Esophagus mucosa (tissue), 1 donor: ENCODE measurements at places on chromosomes 3 and 15. TPM values are rescaled to one million over a fixed set of nuclear protein-coding genes. Genes with fewer than 3 reads are reported as not detected.
A peak's percentile ranks its signal among the peaks of the same experiment; 100 is the strongest.

DNA sequence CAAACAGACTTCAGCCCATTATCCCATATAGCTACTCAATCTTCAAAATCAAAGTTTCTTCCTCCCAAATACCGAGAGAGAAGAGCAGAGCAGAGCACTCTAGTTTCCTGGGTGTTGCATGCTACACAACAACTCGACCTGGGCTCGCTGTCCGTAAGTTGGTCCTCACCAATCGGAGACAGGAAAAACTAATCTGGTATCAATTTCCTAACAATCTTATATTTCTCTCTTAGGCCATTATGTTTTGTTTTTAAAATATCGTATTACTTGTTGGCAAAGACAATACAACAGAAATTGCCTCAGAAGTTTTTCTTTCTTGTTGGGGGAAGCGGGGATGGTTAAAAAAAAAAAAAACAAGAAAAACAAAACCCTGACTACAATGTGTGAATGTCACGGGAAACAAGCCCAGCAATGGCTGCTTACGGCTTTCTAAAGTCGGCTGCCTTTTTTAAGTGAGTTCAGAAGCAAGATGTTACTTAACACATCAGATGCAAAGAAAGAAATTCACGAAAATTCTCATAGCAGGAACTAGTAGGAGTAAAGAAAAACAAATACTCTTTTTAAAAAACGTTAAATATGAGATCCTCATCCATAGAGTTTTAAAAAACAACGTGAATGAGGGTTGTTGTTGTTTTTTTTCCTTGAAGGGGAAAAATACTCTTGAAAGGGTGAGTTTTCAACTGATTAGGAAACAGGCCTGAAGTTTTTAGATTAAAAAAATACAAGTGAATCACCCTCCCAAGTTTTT is 1.9 kb downstream of the VGLL4 start:
- ATAC-seq: no peak

- ATAC-seq: no peak
These were observed 185.3 kb upstream of the FEZF2 start for GRCh38 chr3:62558549-62559112.

The RASA2 gene
- total RNA-seq: 10.0 TPM

DNA sequence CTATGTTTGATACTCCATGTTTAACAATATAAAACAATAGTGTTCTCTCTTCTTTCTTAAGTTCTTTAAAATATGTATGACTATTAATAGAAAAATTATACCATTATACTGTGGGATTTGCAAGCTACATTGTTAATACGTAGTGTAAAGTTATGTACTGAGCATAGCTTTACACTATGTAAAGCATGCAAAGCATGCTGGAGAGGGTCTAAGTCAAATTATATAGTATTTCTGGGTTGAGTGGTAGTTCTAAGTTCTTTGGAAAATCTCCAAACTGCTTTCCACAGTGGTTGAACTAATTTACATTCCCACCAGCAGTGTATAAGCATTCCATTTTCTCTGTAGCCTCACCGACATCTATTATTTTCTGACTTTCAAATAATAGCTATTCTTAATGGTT is 253.0 kb downstream of the RAP2B start:
- no peak for ATAC-seq

GRCh38 chr15:28902856-28903255 is 17.1 kb downstream of the APBA2 start:
- ATAC-seq: no peak

The DUOX1 gene
- total RNA-seq: 114 TPM

The RHOV gene
- 118 TPM for total RNA-seq

GRCh38 chr3:42080453-42080872 is 10.7 kb upstream of the TRAK1 start:
- peak; percentile 86 for ATAC-seq
